ENCODE measurements at places on chromosomes 13 and 19. TPM values are rescaled to one million over a fixed set of nuclear protein-coding genes. Genes with fewer than 3 reads are reported as not detected.
A peak's percentile ranks its signal among the peaks of the same experiment; 100 is the strongest.

DNA sequence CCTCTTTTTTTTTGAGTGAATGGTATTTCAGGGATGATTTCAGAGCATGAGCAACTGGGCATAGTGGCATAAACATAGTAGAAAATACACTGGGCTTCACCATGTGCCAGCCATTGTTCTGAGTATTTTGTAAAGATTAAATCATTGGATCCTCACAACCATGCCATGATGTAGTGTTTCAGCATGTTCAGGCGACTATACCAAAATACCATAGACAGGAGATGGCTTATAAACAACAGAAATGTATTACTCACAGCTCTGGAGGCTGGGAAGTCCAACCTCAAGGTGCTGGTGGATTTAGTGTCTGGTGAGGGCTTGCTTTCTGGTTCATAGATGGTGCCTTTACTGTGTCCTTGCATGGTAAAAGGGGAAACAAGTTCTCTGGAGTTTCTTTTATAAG lies 101.5 kb upstream of the KL start:
- no peak for DNase-seq

GRCh38 chr13:110217811-110218210 lies 89.1 kb downstream of the COL4A1 start:
- DNase-seq, result no peak

GRCh38 chr13:49367640-49368422 lies 76.0 kb downstream of the CAB39L start:
- DNase-seq, result no peak

GRCh38 chr19:5680084-5680436 lies 256 bp downstream of the MICOS13 start:
- DNase-seq, result peak; percentile 55

DNA sequence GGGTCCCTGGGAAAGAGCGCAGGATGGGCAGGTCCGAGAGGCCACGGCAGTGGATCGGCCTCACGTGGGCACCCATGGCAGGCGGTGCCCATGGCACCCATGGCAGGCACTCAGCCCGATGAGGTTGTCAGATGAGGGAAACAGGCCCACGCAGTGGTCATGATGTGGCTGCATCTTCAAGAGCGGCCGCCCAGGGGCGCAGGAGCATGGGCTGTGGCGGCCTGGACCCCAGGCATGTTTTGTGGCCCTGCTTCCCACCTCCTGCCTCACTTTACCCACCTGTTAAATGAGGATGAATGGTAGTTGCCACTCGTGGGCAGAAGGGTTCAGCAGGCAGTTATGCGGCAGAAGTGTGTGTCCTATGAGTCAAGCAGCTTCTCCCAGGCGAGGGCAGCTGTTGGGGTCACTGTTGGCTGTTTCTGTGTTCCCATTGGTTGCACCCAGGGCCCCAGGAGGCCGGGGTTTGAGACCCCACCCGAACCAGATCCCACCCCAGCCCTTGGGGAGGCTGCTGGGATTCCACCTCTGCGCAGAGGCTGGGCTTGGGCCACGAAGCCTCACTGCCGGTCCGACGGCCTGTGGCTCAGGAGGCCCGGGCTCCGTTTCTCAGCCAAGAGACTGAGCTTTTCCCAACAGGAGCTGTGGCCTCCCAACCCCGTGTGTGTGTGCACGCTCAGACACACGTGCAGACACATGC lies 30.0 kb downstream of the CSNK1G2 start:
- no peak for DNase-seq

DIRAS1 gene
- total RNA-seq, result 20.8 TPM

LMTK3 gene
- total RNA-seq, result 10.6 TPM

All from frontal cortex (tissue), 4 donors.